ENCODE measurements at places on chromosomes 13 and 19. TPM values are rescaled to one million over a fixed set of nuclear protein-coding genes. Genes with fewer than 3 reads are reported as not detected.

DNA sequence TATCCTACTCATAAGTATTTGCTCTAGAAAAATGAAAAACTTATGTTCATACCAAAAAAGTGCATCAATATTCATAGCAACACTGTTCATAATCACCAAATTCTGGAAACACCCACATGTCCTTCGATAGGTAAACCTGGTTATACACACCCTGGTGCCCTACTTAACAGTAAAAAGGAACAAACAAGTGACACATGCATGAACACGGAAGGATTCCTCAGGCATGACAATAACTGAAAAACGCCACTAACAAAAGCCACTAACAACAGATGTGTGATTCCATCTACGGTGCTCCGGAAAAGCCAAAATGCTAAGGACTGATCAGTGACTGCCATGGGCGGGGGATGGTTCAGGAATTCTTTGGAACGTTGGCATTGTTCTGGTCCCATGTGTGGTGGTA is 65.5 kb downstream of the STK24 start:
- no peak for DNase-seq

GRCh38 chr19:5109560-5109959 is 140.6 kb downstream of the KDM4B start:
- no peak for DNase-seq

DNA sequence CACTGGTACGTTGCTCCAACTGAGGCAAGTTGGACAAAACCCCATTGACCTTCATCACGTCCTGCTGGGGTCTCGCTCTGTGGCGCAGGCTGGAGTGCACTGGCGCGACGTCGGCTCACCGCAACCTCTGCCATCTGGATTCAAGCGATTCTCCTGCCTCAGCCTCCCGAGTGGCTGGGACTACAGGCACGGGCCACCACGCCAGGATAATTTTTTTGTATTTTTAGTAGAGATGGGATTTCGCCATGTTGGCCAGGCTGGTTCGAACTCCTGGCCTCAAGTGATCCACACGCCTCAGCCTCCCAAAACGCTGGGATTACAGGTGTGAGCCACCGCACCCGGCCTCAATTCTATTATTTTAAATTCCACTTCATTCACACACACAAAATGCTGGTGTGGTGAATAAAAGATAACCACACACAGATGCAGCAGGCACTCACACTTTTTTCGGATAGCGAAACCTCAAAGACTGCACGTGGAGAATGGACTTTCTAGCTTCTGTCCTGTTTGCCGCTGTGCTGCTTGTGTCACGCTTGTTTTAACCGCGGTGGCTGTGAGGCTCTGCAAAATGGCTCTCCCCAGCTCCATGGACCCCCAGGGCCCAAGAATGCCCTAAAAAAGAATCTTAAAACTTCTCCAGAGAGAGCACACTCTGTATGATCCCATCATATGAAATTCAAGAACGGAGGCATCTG is 58.4 kb downstream of the COL4A1 start:
- DNase-seq = no peak

- DNase-seq = no peak
These were observed 592.0 kb upstream of the SLITRK5 start for GRCh38 chr13:87078947-87079795.

DNA sequence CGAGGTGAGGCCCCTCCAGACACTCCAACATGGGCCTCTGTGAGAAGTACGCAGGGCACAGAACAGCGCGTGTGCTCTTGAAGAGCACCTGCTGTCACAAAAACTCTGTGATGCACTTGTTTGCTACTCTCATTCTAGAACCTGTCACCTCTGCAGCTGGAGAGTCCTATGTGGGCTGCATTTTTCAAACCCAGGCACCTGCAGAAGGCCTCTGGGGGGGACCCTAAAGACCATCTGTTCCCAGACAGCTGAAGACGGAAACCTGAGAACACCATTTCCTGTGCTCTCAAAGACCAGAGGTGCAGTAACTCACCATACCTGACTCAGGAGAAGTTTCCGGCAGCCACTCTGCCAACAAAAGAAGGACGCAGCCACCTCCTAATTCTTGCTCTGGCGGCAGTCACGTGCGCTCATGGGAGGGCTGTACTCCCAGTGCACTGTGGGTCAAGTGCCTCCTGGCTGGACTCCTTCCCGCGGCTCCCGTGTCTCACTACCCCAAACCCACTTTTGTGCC is 28.1 kb downstream of the RANBP3 start:
- DNase-seq = peak; percentile 24

DNA sequence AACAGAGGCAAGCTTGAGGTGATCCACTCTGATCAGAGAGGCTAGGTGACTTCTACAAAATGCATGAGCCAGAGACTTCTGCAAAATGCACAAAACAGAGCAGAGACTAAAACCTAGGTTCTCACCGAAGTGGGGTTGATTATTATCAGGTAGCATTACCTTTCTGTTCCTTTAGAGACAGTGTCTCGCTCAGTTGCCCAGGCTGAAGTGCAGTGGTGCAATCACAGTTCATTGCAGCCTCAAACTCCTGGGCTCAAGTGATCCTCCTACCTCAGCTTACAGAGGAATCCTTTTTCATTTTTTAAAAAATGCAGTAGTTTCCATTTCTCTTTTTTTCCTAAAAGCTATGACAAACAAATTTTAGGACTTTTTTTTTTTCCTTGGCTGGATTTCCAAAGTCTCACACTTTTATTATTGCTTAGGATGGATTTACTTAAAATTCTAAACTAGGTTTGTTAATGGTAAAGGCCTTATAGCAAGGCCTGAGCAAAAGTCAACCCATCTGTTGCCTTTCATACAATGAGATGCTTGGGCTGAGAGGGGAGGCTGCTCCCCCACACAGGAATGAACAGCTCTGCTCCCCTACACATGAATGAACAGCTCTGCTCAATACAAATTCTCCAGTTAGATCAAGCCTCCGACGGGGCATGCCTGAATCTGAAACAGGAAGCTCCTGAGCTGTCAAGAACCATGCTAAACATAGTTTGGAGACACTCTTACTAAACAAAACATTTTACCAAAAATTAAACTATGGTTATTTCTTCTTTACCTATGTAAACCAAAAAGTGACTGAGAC is 18.8 kb upstream of the TNFRSF19 start:
- no peak for DNase-seq

DNA sequence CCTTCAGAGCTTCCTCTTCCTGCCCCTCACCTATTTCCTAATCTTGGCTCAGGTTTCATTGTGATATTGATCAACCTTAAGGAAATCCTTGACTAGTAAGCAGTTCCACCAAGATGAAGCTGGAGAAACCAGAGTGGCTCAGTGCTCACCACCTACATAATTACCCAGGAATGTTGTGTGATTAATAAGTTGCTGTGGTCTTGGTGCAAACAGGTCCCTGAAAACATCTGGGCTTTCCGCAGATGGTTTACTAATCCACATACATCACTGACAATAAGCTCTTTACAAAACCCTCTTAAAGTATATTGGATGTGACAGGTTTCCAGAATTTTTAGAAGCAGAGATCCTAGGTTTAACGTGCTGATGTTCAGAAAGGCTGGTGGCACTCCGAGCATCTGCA is 8.6 kb upstream of the SERP2 start:
- DNase-seq = no peak

DNA sequence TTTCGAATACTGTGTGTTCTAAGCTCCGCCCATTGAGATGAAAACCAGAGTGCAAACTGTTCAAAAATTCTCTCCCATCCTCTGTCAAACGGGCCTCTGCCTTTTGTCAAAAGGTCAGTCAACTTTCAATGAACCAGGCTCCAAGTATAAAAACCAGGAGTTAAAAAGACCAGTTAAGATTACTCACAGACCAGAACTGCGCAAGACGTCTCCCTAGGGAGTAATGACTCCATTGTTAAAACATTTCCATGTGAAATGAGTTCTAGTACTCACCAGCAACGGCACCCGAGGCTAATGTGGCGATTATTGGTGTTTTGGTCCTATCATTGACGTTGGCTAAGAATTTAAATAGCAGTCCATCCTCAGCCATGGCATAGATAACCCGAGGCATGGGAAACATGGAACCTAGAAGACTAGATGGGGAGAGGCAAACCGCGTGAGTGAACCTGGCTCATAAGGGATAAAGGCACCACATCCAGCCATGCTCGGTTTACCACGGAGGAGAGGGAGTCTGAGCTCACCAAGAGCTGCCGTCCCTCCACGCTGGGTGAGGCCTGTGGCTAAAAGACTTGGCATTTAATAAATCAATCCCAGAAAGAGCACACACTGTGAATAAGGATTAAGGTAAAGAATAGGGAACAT is 73.3 kb downstream of the SLC7A1 start:
- no peak for DNase-seq

- no peak for DNase-seq
These were observed 216.2 kb downstream of the IRS2 start for GRCh38 chr13:109569958-109570711.

DNA sequence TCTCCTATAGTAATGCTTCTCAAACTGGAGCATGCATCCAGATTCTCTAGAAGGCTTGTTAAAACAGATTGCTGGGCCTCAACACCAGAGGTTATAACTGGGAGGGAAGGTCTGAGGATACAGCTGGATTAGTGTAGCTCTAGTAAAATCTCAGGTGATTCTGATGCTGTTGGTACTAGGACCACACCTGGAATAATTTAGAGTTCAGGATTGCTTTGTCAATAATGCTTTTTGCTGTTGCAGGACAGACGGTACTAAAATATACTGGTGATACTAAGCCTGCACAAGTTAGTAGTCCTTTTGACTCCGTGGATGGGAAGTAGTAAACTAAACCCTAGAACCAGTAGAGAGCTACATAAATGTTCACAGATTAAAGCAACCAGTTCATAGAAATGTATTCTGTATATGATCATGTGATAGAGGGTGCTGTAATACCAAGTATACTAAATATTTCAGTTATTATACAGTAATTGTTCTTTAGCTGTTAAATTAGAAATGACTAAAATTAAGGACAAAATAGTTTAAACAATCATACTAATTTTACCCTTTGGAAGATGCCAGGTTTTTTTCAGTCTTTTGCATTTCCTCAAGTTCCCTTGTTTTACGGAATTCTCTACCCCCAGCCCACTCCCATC is 258.2 kb upstream of the STARD13 start:
- no peak for DNase-seq

GRCh38 chr13:92044351-92044750 is 645.9 kb downstream of the GPC5 start:
- DNase-seq = no peak

GRCh38 chr13:74325106-74325505 is 190.9 kb upstream of the KLF12 start:
- no peak for DNase-seq

DNA sequence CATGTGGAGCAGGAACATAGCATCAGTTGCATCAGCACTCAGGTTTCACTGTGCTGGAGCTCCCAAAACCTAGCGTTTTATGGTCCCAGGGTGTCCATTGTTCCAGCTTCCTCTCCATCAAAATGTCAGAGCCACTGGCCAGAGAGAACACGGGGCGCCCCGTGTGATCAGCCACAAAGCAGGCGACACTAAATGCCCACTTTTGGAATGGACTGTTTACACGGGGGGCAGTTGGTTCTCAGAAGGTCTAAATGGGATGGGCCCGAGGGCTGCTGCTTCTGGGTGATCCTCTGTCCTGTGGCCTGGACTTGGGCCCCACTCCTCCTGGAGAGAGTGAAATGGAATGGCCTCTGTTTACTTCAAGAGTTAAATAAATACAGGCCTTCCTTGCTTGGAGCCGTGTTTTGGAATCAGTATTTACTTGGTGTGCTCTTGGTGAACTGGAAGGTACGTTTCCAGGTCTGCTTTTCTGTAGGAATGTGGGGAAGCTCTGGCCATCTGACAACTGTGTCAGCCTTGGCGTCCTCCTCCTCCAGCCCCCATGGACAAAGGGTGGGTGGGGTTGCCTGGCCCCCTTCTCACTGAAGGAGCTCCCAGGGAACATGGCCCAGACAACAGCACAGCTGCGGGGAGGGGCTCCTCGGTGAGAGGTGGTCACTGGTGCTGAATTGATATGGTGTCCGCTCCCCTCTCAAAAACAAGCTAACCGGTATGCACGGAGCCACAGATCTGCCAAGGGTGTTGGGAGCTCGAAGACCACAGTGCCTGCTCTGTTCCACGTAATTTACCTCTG is 16.1 kb upstream of the MCF2L start:
- DNase-seq = no peak

GRCh38 chr13:67090856-67091255 is 139.3 kb downstream of the PCDH9 start:
- no peak for DNase-seq

DNA sequence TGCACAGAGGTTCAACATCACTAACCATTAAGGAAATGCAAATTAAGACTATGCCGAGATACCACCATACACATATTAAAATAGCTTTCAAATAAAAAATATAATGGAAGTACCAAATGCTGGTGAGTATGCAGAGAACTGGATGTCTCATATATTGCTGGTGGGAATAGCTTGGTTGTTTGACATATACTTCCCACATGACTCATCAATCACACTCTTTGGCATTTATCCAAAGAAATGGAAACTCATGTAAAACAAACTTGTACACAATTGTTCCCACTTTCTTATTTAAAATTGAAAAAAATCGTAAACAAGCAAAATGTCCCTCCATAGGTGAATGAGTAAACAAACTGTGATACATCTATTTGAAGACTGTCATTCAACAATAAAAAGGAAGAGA is 982.6 kb upstream of the ATXN8OS start:
- DNase-seq = no peak

- DNase-seq = no peak
These were observed 5.4 kb upstream of the LRFN1 start for GRCh38 chr19:39325778-39326665.

DNA sequence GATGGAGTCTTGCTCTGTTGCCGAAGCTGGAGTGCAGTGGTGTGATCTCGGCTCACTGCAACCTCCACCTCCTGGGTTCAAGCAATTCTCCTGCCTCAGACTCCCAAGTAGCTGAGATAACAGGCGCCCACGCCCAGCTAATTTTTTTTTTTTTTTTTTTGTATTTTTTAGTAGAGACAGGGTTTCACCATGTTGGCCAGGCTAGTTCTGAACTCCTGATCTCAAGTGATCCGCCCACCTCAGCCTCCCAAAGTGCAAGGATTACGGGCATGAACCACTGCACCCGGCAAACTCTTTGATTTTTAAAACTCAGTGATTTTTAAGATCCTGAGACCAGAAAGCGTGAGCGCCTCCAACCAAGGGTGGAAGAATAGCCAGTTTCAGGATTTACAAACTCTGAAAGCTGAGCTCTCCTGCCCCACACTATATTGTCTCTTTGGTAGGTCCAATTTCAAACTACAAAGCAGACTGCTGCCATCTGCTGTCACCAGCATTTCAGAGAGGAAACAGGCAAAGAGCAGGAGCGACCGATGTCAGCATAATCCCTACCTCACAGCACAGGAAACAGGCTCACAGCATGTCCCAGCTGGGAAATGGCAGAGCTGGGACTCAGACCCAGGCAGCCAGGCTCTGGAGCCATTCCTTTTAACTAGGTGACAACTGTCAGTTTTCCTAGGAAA is 9.2 kb downstream of the NOSIP start:
- no peak for DNase-seq

GRCh38 chr13:110811008-110811720 is 97.7 kb downstream of the ING1 start:
- no peak for DNase-seq

- no peak for DNase-seq
These were observed 460.6 kb downstream of the FGF14 start for GRCh38 chr13:101941095-101941783.

The OR7D2 gene
- 0.24 TPM for total RNA-seq

The RPL13A gene
- total RNA-seq = 4,852 TPM

The MYH14 gene
- total RNA-seq = 0.34 TPM

The KLK6 gene
- not detected for total RNA-seq

The PTH2 gene
- total RNA-seq = not detected

The PALM3 gene
- total RNA-seq = not detected

The METTL21C gene
- not detected for total RNA-seq

The HIF3A gene
- not detected for total RNA-seq

The PSG5 gene
- not detected for total RNA-seq

Measured in activated T-cell treated with anti-CD3 and anti-CD28 coated beads, Interleukin-2, amount 50 U/mL, for 4 hours (primary cell).